ENCODE measurements at places on chromosomes 4 and X. TPM values are rescaled to one million over a fixed set of nuclear protein-coding genes. Genes with fewer than 3 reads are reported as not detected.

The SNCA gene
- total RNA-seq, result 10.1 TPM

GRCh38 chrX:44989995-44990770 is 117.2 kb downstream of the KDM6A start:
- no peak for DNase-seq

The VCX2 gene
- not detected for total RNA-seq

The GABRE gene
- total RNA-seq, result 1.5 TPM

DNA sequence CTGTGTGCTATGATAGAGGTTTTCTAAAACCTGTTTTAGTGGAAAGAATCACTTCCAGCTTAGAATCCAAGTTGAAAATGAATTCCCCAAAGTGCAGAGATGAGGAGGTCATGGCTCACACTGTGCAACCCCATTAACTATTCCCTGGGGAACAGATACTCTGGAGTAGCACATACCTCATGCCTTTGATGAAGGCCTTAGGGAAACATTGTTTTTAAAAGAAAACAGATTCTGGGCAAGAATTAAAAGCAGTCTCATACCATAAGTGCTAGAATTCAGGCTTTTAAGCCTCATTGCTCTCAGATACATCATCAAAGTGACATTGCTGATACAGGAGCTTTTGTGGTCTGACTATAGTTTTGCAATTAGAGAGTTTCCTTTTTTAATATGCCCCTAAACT is 115.1 kb downstream of the NDST4 start:
- no peak for DNase-seq

DNA sequence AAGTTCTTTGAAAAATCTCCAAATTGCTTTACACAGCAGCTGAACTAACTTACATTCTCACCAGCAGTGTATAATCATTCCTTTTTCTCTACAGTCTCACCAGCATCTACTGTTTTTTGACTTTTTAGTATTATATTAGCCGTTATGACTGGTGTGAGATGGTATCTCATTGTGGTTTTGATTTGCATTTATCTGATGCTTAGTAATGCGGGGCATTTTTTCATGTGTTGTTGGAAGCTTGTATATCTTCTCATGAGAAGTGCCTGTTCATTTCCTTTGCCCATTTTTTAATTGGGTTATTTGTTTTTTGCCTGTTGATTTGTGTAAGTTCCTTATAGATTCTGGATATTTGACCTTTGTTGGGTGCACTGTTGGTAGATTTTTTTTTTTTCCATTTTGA is 931.7 kb downstream of the CENPC start:
- peak; percentile 13 for DNase-seq

The ZNF674 gene
- total RNA-seq, result 6.9 TPM

Measured in LHCN-M2 (cell line).